Stimulated activated CD4-positive, alpha-beta T cell treated with anti-CD3 and anti-CD28 coated beads, TNF-alpha, amount 100 ng/mL, for 24 hours (primary cell): ENCODE measurements at places on chromosomes 12 and 14.
A peak's percentile ranks its signal among the peaks of the same experiment; 100 is the strongest.

GRCh38 chr12:67531501-67531900 lies 117.0 kb upstream of the DYRK2 start:
- no peak for DNase-seq

DNA sequence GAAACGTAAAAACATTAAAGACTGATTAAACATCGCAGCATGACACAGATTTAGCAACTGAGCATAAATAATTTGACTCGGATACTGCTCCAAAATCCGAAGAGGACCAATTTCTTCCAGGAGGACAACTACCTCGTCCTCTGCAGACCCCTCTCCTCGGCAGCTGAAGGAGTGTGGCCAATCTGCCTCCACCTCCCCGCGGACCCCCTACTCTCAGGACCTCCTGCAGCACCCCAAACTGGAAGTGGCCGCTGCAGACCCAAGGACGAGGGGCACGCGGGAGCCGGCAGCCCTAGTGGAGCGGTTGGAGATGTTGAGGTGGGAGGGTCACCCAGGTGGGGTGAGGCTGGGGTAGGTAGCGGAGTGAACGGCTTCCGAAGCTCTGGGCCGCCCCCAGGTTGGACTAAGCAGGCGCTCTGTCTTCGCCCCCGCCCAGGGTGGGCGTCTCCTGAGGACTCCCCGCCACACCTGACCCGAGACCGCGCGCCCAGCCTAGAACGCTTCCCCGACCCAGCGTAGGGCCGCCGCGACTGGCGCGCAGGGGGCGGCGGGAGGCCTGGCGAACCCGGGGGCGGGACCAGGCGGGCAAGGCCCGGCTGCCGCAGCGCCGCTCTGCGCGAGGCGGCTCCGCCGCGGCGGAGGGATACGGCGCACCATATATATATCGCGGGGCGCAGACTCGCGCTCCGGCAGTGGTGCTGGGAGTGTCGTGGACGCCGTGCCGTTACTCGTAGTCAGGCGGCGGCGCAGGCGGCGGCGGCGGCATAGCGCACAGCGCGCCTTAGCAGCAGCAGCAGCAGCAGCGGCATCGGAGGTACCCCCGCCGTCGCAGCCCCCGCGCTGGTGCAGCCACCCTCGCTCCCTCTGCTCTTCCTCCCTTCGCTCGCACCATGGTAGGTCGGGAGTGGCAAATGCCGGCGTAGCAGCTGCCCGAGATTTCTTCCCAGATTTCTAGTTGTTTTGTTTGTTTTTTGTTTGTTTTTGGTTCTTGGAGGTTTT lies at the start of gene CALM1:
Gene CALM1 (plus strand): TSS at position 689 of the 999 bp plus-strand sequence. CDS start 202 bp downstream, at position 891.
- DNase-seq = peak; percentile 93

DNA sequence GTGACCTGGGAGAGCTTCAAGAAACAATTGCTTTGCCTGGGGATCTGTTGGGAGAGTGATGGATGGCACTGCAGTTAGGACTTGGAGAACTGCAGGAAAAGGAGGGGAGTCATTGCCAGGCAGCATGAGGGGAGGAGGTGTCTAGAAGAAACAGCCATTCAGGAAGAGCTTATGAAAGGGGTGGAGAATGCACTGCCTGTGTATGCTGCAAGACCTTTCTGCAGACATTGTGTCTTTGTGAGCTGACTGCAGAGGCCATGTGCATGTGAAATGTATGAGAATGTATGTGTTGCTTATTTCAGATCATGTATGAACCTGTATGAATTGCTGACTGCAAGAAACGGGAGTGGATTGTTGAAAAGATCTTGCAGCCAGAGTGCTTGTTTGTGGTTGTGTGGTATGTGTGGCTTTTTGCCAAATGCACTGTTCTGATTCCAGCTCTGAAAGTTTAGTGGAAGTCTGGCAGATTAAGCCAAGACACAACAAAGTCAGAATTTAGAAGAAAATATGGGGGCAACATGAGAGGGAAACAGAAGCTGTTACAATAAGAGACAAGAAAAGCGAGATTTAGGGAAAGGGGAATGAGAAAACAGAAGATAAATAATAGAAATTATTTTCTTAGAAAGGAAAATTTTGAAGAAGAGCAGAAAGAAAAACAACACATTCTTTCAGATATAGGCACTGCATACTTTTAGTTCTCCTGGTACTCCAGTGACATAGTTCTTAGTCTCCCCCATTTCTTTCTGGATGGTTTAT lies 9.8 kb upstream of the RIMKLB start:
- DNase-seq = no peak

DNA sequence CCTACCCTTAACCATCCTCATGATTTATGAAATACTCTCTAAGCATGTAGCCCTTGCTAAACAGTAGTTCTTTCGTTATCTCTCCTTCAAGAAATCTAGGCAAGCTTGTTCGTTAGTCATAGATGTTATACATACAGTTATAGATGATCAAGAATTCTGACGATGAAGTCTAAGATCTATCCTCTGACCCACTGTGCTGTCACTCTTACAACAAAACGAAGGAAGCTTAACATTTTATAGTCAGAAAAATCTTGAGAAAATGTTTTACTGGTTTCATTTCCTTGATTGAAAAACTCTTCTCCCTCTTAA lies 68.9 kb downstream of the SPPL3 start:
- DNase-seq = no peak

- DNase-seq = no peak
Measured at GRCh38 chr14:91387169-91387835, 30.3 kb downstream of the CCDC88C start.

DNA sequence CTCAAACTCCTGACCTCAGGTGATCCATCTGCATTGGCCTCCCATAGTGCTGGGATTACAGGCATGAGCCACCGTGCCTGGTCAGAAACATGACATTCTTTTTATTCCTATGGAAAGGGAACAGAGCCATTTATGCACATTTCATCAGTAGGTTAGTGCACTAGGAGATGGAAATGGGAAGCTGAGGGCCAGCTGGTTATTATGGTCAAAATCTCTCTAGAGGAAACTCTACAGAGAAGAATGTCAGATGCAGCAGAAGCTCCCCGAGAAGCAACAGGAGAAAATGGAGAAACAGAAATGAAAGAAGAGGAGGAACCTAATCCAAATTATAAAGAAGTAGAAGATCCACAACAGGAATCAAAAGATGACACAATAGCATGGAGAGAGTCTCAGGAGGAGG lies 2.7 kb downstream of the CFAP251 start:
- no peak for DNase-seq

DNA sequence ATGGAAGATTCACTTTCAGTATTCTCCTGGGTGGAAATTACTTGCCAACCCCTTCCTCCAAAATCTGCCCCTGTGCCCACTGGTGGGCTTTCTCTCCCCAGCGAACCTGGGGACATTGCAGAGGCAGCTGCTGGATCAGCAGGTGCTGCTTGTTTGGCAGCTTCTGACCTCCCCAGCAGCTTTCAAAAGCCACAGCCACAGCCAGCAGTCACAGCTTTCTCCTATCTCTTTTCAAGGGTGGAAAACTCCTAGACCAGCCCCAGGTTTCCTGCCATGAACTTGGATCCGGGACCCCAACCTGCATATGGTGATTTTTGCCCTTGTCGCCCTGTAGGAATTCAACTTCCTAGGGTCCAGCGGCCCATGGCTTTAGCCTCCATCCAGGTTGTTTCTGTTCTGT lies 330.8 kb downstream of the ADAMTS20 start:
- DNase-seq = no peak

DNA sequence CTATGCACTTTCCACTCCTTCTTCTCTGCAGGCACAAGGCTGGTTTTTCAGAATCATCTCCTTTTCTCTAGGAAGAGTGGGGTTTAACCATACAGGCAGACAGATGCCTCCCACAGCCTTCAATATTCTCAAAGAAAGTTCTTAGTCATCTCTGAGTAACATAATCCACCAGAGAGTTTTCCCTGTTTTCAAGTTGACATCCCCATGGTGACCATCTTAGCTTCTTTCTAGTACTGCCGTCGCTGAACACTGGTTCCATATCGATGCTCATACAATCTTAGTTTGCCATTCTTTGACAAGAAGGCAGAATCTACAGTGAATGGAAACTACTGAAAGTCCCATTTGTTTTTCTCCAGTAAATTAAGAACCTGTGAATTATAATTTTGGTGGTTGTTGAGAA lies 28.6 kb downstream of the TPH2 start:
- no peak for DNase-seq

GRCh38 chr12:57240066-57240921 lies 10.7 kb downstream of the STAC3 start:
- peak; percentile 61 for DNase-seq

DNA sequence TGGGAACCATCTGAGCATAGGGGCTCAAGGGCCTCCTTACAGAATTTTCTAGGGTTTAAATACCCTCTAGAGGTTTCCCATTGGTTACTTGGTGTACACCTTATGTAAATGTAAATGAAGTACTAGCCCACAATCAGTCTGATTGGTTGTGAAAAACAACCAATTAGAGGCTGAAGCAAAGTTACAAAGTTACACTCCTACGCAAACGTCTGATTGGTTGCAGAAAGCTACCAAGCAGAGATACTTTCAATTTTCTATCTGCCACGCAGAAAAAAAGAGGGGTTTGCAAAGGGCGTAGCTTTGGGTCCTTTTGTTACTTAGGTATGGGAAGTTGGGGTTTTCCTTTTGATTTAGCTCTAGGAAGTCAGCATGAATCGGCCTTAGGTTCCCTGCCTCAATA lies 1.8 kb upstream of the TMEM19 start:
- no peak for DNase-seq

DNA sequence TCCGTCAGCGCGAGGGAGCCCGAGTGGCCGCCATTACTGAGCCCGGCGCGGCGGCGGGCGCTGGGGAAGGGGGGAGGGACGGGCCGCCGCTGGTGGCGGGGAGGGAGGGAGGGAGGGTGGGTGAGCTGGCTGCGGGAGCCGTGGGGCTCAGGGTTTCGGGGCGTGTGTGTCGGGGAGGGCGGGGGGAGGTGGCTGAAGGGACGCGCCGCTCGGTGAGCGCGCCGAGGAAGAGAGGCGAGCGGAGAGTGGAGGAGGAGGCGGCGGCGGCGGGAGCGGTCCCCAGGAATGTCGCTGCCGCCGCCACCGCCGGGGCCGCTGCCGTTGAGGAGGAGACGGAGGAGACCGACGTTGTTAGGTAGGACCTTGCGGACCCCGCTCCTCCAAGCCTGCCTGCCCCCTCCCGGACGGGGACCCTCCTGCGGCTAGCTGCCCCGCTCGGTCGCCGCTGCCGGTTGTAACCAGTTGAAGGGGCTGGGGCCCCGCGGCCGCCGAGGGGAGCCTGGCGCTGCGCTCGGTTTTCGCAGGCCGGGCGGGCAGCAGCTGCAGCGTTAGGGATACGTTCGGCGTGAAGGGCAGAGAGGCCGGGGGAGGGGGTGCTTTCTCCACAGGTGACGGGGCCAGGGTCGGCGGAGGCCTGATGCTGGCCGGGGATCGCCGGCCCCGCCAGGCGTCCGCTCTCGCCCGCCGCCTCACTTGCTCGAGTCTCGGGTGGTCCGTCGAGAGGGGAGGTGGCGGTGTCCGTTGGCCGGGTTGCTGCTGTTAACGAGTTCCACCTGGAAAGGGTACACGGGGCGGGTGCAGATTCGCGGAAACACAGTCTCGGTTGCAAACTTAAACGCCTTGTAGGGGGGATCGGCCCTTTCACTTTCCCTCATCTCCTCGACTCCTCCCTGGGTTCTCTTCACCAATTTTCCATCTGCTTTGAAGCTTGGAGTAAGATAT lies at the start of gene ARHGAP5:
Gene ARHGAP5 (plus strand): TSS at position 224 of the 942 bp plus-strand sequence. CDS start 13,366 bp downstream, outside the sequence.
- peak; percentile 38 for DNase-seq

- DNase-seq = no peak
Measured at GRCh38 chr14:89473569-89473968, 56.5 kb upstream of the FOXN3 start.

DNA sequence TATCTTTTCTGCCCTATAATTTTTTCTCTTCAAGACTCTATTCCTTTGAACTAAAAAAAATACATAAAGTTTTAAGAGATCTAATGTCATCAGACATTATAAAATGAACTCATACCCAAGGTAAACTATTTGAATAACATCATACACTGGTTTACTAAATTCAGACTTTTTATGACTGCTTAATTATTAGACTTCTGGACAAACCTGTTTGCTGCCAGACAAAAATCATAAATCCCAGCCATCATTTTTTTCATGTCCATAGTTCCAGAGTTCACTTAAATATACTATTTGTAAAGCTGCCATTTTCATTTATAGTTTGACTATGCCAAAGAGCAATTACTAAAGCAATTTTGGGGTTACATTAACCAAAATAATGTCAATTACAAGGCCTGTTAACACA lies 34.0 kb downstream of the USP44 start:
- no peak for DNase-seq

- DNase-seq = no peak
Measured at GRCh38 chr12:11868027-11868426, 202.7 kb upstream of the BCL2L14 start.

DNA sequence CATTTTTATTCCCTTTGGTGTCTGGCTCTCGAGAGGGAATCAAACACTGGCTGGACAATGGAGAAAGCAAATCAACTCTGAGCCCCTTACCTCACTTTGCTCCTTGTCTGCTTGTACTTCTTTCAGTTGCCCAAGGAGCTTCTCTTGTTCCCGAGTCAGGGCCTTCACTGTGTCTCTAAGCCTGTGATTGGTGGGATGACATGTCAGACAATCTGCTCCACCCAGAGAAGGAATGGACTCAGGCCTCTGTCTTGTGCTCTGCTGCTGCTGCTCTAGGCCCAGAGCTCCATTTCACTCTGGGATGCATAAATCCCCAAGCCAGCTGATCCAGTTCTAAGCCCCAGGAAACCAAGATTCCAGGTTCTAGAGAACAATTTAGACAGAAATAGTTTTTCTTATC lies 7.6 kb downstream of the CALCOCO1 start:
- DNase-seq = no peak

DNA sequence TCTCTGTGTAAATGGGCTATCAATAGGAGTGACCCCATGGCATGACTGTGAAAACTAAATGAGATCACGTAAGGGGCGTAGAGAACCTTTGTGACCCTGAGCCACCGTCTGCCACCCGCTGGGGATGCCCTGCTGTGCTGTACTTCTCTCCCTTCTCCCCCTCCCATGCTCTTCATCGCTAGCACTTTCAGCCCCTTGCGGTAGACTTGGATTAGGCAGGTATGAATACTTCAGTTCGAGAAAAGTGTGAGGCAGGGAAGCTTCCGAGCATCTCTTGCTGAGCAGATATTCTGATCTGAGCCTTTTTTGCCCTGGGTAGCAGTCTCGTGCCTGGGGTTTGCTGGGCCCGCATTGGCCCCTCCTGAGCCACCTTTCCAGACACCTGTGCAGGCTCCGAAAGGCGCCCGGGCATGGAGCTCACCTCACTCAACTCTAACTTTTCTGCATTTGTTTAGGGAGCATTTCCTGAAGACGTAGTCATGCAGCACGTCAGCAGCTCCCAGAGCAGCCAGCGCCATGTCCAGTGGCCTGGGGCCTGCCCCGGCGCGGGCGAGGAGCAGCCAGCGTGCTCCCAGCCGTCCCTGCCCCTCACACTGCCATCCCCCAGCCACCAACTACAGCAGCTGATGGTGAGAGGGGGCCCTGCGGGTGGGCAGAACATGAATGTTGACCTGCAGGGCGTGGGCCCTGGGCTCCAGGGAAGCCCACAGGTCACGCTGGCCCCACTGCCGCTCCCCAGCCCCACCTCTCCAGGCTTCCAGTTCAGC lies 40.4 kb downstream of the DDX51 start:
- DNase-seq = no peak

DNA sequence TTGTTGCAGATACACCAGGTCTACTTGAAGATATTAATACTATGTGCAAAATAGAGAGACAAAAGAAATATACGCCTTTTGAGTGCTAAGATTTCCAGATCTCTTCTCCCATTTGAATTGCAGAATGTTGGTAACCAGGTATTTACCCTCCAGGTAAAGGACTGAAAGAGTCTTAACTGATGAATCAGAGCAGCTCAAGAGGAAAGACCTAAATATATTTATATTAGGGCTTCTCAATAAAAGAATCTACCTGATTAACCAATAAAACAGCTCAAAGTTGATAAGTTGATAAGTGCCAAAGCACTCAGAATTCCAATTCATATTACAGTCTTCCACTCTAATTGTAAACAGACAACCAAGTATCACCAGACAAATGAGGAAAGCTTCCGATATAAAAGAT lies 59.2 kb downstream of the ZNF641 start:
- no peak for DNase-seq

GRCh38 chr12:121577443-121578180 lies 3.2 kb downstream of the KDM2B start:
- DNase-seq = no peak
